Epithelial cell of prostate (primary cell): ENCODE measurements at places on chromosomes 1 and 21.

DNA sequence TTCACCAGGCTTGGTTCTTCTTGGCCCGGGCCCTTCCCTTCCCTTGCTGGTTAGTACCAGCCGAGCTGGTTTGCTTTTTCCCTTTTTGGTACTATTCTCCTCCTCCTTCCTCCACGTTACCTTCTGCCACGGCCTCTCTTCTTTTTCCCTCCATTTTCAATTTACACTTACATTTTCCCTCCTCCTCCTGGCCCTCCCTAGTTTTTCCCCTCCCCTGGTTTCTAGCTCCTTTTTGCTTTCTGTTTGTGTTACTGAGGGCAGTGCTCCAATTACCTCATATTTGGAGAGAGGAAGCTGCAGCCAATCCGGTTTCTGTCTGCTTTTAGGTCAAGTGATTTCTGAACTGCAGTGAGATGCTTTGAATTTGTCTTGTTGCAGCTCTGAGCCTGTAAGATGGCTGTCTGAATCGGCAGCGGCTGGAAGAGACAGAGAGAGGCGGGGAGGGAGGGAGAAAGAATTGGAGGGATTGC, 63.7 kb downstream of the MACF1 start:
- DNase-seq: no peak

DNA sequence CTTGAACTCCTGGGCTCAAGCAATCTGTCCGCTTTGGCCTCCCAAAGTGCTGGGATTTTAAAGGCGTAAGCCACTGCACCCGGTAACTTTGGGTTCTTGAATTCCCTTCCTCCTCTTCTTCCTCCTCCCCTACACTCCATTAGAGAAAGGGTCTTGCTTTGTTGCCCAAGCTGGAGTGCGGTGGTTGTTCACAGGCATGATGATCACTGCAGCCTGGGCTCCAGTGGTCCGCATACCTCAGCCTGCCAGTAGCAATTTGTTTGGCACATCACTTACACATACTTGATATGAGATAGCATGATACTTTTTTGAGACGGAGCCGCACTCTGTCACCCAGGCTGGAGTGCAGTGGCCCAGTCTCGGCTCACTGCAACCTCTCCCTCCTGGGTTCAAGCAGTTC, 2.2 kb downstream of the DEGS1 start:
- DNase-seq: no peak

DNA sequence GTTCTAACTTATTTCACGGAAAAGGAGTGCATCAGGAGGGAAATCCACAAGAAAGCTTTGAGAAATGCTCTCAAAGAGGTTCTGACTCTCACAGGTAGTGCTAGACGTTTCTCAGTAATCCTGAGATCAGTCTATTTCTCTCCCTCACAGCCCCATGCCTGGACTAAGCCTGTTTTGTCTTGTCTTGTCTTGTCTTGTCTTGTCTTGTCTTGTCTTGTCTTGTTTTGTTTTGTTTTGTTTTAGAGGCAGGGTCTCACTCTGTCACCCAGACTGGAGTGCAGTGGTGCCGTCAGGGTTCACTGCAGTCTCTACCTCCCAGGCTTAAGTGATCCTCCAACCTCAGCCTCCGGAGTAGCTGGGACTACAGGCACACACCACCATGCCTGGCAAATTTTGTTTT, 133.3 kb upstream of the SGIP1 start:
- no peak for DNase-seq

DNA sequence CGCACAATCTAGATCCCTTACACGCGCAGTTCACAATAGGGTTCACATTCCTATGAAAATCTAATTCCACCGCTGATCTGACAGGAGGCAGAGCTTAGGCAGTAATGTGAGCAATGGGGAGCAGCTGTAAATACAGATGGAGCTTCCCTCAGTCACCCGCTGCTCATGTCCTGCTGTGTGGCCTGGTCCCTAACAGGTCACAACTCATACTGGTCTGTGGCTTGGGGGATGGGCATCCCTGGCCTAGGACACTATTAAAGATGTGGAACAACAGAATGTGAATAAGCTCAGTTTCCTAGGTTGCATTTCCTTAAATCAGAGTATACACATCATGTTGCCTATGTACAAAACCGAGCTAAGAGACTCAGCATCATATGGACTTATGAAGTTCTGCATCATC, 16.2 kb downstream of the IFI44 start:
- no peak for DNase-seq

DNA sequence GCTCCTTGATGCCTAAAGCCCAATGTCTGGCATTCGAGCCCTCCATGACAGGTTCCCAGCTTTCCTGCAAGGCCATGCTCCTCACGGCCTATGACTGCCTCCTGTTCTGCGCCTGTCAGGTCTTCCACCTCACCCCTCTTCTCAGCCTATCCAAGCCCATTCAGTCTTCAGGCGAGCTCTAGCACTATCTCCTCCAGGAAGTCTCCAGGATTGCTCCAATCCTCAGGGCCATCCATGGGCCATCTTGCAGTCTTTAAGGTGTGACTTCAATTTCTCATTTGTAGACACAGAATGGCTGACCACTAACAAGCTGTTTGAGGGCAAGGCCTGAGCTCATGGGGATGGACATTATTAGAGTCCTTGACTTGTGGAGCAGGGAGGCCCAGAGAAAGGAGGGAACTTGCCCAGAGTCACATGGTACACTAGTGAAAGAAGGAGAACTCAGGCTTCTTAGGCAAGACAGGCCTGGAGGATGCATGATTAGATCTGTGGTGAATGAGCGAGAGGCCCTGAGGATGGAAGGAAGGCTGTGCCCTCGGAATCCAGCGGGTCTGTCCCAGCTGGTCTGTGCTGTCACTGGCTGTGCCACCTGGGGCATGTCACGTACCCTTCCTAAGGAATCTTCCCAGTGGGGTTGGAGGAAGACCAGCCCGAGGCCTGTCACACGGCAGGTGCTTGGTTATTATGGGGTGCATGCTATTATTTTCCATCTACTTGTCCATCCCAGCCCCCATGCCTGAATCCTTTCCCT, 1.2 kb upstream of the ACOT11 start:
- no peak for DNase-seq

DNA sequence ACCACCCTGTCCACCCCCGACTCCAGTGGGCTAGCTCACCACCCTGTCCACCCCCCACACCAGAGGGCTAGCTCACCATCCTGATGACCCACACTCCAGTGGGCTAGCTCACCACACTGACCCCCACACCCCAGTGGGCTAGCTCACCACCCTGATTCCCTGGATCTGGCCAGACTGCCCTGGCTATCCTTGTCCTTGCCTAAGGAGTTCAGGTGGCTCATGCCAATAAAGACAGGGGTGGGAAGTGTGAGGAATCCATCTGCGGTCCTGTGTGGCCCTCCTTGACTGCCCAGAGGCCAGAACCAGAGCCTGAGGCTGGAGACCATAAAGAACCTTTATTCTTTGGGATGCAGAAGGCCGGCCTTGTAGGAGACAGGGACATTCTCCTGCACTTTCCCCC, 3.6 kb downstream of the PADI1 start:
- no peak for DNase-seq

GRCh38 chr1:147605591-147605990, 64.3 kb downstream of the BCL9 start:
- DNase-seq: no peak

GRCh38 chr21:45533846-45534635, 8.2 kb downstream of the SLC19A1 start:
- DNase-seq: no peak

DNA sequence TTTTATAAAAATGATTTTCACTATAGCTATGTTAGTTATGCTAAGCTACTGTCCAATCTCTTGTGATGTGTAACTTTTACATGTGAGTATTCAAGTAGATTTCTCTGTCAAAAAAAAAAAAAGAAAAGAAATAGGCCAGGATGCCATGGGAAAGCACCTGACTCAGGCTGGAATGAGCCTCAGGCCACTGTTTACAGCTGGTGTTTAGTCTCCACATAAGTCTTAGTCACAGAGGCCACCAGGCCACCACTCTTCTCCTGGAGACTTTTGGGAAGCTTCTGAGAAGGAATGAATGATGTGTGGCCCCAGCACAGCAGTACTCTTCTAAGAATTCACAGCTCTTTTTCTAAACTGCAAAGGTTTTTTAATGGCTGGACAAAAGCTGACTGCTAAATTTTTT, 48.9 kb downstream of the CHML start:
- DNase-seq: peak; percentile 88
